Fibroblast of lung (primary cell): ENCODE measurements at places on chromosomes 6 and 20. TPM values are rescaled to one million over a fixed set of nuclear protein-coding genes. Genes with fewer than 3 reads are reported as not detected.

The APCDD1L gene
- 0.99 and 1.0 TPM in 2 replicates for total RNA-seq

The COL11A2 gene
- total RNA-seq: 0.17 and 0.26 TPM in 2 replicates

DNA sequence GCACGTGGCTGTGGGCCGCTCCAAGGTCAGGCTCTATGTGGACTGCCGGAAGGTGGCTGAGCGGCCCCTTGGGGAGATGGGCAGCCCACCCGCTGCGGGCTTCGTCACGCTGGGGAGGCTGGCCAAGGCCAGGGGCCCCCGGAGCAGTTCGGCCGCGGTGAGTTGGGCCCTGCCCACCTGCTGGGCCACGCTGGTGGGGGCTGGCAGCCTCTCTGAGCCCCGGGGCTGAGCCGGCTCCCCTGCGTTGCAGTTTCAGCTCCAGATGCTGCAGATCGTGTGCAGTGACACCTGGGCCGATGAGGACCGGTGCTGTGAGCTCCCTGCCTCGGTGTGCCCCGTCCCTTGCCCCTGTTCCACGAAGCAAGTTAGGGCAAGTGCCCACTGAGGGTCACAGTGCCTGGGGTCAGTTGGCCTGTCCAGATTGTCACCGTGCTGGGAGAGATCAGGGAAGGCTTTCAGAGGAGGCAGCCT is 27.1 kb downstream of the COL20A1 start:
- H3K27ac ChIP-seq: no peak overlapping the region
- H3K27me3 ChIP-seq: peaks cover 7% of the 10 kb centered on the region
- DNase-seq: no peak
- no peaks in the 10 kb centered on the region for H3K4me1 ChIP-seq
- H3K36me3 ChIP-seq: no peaks in the 10 kb centered on the region

DNA sequence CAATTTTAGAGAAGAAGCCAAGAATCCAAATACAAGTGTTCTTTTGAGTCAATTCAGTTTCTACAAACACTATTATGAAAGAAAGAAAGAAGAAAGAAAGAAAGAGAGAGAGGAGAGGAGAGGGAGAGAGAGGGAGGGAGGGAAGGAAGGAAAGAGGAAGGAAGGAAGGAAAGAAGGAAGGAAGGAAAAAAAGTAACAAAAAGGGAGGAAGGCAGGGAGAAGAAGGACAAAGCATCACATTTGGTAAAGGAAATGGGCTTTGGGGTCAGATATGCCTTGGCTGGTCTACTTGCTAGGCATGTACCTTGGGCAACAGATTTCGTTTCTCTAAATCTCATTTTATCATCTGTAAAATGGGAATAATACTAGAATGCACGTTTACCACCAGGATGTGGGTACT is 49.4 kb upstream of the BCAS1 start:
- H3K27ac ChIP-seq: no peak overlapping the region
- no peaks in the 10 kb centered on the region for H3K27me3 ChIP-seq
- no peak overlapping the region for H3K4me3 ChIP-seq
- H3K36me3 ChIP-seq: no peaks in the 10 kb centered on the region
- H3K4me1 ChIP-seq: peaks cover 8% of the 10 kb centered on the region

- no peak overlapping the region for H3K4me3 ChIP-seq
- H3K4me1 ChIP-seq: no peaks in the 10 kb centered on the region
- H3K27me3 ChIP-seq: no peaks in the 10 kb centered on the region
- H3K27ac ChIP-seq: no peak overlapping the region
- DNase-seq: no peak
Measured at GRCh38 chr20:47680804-47681529, 104.3 kb downstream of the SULF2 start.

DNA sequence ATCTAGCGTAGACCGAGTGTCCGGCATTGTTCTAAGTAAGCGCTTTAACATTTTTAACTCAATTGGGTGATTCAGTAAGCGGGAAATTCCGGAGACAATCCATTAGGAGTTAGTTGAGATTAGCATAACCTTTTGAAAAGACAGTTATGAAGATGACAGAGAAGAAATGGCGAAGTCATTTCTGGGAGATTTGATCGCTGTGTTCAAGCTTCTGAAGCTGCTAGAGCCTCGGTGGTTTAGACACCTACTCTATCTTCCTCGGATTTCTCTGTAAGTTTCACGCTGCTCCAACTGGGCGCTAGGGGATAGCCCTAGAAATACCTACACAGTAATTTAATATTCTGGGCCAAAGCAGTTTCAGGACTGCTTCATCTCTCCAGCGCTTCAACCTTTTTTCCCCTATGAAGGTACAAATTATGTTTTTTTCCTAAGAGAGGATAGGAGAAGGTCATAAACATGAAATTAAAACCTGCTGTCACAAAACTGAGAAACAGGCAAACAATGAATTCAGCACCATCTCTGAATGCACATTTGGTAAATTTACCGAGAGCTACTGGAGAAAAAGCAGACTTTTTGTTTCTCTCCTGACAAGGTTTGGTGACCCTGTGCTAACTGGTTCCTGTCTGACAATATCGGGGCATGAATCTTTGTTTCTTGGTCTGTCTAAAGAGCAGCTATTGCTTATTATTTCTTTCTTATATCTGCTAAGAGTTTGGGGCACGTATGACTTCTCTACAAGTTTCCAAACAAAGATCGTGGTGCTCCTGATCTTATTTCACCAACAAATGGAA is 22.4 kb downstream of the ZNF311 start:
- no peaks in the 10 kb centered on the region for H3K27me3 ChIP-seq
- no peaks in the 10 kb centered on the region for H3K4me1 ChIP-seq
- H3K36me3 ChIP-seq: no peaks in the 10 kb centered on the region
- DNase-seq: peak; percentile 68
- H3K27ac ChIP-seq: peak overlapping the region; percentile 41
